ENCODE measurements at places on chromosomes 11 and 22. TPM values are rescaled to one million over a fixed set of nuclear protein-coding genes. Genes with fewer than 3 reads are reported as not detected.

GRCh38 chr22:32713737-32714457 is 87.6 kb upstream of the TIMP3 start:
- no peak for DNase-seq
- H3K27ac ChIP-seq, result no peak overlapping the region
- no peaks in the 10 kb centered on the region for H3K27me3 ChIP-seq
- no peaks in the 10 kb centered on the region for H3K4me1 ChIP-seq

DNA sequence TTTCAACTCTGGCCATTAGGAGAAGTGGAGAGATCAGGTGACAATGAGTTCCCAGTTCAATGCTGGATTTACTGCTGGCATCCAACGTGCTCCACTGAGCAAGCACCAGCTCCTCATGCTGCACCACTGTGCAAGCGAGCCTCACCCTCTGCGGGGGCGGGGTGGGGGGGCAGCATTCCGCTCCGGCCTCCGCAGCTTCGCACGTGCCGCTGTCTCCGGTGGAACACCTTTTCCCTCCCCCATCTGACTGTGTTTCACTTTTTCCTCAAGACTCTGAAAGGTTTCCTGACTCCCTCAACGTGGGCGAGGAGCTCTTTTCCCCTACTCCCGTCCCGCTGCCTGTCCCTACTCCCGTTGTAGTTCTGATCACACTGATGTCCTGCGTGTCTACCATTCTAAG is 835 bp upstream of the RHOD start:
- peak overlapping the region; percentile 11 for H3K27ac ChIP-seq
- H3K36me3 ChIP-seq, result no peaks in the 10 kb centered on the region
- no peaks in the 10 kb centered on the region for H3K27me3 ChIP-seq
- no peak for DNase-seq
- peaks cover 6% of the 10 kb centered on the region for H3K4me1 ChIP-seq

DNA sequence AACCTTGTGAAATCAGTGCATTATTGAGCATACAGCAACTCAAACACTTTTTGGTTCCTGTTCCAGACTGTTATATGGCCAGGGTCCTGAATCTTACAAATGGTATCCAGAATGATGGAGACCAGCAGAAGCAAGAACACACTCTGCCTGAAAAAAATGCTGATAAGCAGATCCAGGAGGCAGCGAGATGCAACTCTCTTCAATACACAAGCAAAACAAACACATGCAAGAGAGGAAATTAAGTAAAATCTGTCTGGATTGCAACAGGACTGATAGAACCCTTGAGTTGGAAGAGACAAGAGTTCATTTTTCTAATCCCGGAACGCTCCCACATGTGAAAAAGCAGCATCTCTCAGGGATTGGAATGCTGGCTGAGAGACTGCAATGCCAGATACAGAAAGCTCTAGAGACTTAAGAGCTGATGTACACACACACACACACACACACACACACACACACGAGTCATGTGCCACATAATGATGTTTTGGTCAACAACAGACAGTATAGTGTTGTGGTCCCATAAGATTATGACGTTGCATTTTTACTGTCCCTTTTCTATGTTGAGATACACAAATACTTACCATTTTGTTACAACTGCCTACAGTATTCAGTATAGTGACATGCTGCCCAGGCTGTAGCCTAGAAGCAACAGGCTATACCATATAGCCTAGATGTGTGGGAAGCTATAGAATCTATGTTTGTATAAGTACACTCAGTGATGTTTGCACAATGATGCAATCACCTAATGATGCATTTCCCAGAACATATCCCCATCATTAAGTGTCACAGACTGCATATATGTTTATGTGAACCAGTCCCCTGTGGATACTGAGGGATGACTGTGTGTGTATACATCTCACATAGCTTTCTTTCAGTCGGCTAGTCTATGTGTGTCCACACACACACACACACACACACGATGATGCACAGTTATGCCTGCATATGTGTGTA is 406.6 kb downstream of the LARGE1 start:
- H3K4me3 ChIP-seq, result no peak overlapping the region
- no peak overlapping the region for H3K27ac ChIP-seq
- DNase-seq, result no peak
- no peaks in the 10 kb centered on the region for H3K4me1 ChIP-seq
- no peaks in the 10 kb centered on the region for H3K36me3 ChIP-seq

DNA sequence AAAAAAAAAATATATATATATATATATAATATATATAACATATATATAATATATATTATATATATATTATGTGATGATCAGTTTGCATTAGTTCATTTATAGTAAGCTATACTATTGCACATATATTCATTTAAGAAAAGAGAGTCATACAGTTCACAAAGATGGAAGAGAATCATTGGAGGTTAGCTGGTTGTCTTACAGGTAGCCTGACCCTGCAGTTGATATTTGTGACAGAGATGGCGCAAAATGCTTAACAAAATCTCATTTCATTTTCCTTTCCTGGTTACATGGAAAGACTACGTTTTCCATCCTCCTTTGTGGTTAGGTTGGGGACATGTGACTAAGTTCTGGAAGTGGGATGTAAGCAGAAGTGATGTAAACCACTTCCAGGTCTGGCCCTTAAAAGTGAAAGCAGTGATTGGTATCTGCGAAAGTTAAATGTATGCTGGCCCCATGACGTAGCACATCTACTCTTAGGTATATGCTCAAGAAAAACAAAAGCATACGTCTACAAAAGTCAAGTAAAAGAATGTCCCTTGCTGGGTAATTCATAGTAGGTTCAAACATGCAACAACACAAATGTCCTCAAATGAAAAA is 7.2 kb upstream of the TMEM135 start:
- no peak overlapping the region for H3K27ac ChIP-seq
- H3K4me3 ChIP-seq, result no peak overlapping the region
- H3K36me3 ChIP-seq, result no peaks in the 10 kb centered on the region

- H3K4me3 ChIP-seq, result peak overlapping the region; percentile 93
- no peaks in the 10 kb centered on the region for H3K36me3 ChIP-seq
- H3K27me3 ChIP-seq, result no peaks in the 10 kb centered on the region
- peak; percentile 58 for DNase-seq
- peak overlapping the region; percentile 98 for H3K27ac ChIP-seq
Measured at GRCh38 chr22:36385491-36386350, 2.0 kb downstream of the MYH9 start.

DNA sequence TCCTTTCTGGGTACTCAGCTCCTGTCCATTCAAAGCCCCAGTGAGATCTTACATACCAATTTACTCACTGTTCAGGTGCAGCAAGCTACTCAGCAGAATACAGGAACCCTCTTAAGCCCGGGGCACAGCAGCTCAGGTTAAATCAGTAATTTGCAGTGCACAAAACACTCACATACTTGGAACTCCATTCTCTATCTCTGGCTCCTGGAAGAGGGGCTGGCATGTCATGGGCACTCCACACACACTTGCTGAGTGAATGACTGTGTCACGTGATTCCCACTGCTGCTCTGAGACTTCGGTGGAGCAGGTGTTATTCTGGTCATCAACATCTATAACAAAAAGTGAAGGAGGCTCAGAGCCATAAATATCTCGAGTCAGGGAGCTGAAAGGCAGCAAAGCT is 157.3 kb upstream of the BDNF start:
- H3K36me3 ChIP-seq, result no peaks in the 10 kb centered on the region
- no peaks in the 10 kb centered on the region for H3K4me1 ChIP-seq
- H3K27me3 ChIP-seq, result no peaks in the 10 kb centered on the region
- H3K27ac ChIP-seq, result no peak overlapping the region
- no peak for DNase-seq

- H3K4me1 ChIP-seq, result no peaks in the 10 kb centered on the region
- no peak overlapping the region for H3K4me3 ChIP-seq
- H3K36me3 ChIP-seq, result no peaks in the 10 kb centered on the region
- no peak overlapping the region for H3K27ac ChIP-seq
- no peak for DNase-seq
Measured at GRCh38 chr11:133826866-133827265, 18.4 kb downstream of the SPATA19 start.

DNA sequence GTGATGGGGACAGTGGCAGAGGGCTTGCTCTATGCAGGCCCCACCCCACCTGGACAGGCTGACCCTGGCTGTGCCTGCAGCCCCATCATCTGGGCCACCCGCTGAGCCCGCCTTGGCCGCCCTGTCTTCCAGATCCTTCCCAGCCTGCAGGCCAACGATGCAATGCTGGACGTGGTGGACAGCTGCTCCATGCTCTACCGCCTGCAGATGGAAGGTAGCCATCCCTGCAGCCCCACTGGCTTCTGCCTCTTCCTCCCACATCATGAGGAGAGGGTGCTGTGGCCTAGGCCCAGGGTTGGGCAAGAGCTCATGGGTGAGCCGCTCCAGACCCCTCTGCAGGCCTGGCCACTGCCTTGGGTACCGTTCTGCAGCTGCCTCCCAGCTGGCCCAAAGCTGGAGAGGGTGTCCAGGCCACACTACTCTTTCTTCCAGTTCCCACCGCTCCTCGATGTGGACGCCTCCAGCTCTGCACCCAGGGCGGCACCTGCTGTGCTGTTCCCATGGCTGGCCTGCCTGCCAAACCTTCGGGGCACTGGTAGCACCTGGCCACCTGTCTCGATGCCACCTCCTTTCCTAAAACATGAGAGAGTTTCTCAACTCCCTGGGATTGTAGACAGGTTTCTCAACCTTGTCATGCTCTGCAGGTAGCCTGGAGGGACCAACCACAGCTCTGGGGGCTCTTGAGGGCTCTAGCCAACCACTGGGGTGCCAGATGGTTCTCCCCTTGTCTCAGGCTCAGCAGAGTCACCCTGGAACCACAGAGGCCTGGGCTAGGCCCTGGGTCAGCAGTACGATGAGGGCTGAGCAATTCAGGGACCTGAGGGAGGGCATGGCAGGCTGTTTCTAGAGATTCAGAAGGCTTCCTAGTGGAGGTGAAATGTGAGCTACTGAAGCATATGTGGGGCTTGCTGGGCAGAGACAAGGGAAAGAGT is 9.5 kb upstream of the GTSE1 start:
- H3K27me3 ChIP-seq, result no peaks in the 10 kb centered on the region
- H3K4me1 ChIP-seq, result no peaks in the 10 kb centered on the region
- DNase-seq, result no peak
- H3K4me3 ChIP-seq, result no peak overlapping the region
- H3K27ac ChIP-seq, result no peak overlapping the region

The PIK3IP1 gene
- 8.4 TPM for total RNA-seq

The SLC22A6 gene
- not detected for total RNA-seq

The OR52A1 gene
- total RNA-seq, result not detected

The TBX10 gene
- 7.8 TPM for total RNA-seq

The VWA5A gene
- 38.0 TPM for total RNA-seq

The POU2AF3 gene
- total RNA-seq, result 4.5 TPM

The VSIG2 gene
- 122 TPM for total RNA-seq

Measured in colonic mucosa (tissue), 4 donors.